ENCODE measurements at places on chromosomes 16 and 17.

DNA sequence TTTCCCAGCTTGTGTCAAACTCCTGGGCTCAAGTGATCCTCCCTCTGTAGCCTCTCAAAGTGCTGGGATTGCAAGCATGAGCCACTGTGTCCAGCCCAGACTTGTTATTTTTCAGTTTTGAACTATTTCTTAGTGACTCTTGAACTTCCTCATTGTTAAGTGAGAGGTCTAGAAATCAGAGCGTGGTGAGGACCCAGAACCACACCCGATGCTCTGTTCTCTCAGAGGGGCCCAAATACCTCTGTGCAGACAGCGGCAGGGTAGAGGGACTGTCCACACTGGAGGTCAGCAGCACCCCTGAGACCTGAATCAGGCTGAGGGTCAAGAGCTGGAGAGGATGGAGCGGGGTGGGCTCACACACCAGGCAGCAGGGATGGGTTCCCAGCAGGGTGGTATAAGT lies 47.7 kb upstream of the MEAK7 start:
- no peak for DNase-seq

- DNase-seq = peak; percentile 56
Observed at GRCh38 chr17:42180922-42181850, at the start of gene KCNH4. Gene KCNH4, minus strand, starts transcription at chr17:42181142. Its CDS starts 197 bp downstream, at chr17:42180945.

GRCh38 chr17:50550661-50551432 lies 3.9 kb downstream of the SPATA20 start:
- DNase-seq = peak; percentile 90

DNA sequence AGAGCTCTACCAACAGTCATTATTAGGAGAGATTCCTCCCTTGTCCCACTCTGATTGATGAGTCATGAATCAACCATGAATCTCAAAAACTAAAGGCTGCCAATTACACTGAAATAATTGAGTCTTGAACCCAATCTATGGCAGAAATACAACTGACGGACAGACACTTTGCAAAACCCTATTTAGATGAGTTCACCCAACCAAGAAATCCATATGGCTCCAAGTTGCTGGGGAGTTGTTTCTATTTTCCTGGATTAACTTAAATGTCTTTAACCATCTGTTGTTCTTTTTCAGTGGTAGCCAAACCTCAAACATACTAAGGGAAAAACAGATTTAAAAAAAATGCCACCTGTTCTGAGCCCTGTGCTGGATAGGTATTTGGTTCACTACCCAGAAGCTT lies 151.0 kb downstream of the SHISA9 start:
- no peak for DNase-seq

GRCh38 chr17:78307887-78308638 lies 51.8 kb downstream of the SOCS3 start:
- DNase-seq = no peak

DNA sequence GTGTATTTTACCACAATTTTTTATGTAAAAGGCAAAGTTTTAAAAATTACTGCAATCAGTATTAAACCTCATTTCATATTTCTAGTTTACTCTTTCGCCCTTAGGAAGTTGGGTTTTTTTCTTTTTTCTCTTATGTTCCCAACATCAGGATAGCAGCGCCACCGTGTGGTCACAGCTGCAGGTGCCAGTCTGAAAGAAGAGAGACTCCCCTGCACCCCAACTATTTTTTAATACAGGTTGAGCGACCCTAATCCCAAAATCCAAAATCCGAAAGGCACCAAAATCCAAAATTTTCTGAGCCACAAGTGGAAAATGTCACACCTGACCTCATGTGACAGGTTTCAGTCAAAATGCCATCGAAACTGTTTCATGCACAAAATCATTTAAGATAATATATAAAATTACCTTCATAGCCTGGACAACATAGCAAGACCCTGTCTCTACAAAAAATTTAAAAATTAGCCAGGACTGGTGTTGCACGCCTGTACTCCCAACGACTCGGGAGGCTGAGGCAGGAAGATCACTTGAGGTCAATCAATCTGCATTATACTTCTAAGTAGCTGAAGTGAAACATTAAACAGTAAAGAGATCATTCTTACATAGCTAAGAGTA lies 21.8 kb upstream of the ASGR2 start:
- peak; percentile 65 for DNase-seq

DNA sequence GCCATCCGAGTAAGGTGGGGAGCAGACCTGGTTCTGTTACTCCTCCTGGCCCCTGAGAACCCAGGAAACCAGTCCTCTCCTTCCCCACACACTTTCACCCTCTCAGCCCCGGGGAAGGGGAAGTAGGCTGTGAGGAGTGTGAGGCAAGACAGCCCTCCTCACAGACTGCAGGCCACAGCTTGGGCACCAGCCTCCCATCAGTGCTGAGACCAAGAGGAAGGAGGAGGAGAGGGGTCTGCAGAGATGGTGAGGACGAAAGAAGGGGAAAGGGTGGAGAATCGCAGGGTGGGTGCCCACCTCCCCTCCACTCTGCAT lies 7.0 kb downstream of the G6PC3 start:
- DNase-seq = no peak

DNA sequence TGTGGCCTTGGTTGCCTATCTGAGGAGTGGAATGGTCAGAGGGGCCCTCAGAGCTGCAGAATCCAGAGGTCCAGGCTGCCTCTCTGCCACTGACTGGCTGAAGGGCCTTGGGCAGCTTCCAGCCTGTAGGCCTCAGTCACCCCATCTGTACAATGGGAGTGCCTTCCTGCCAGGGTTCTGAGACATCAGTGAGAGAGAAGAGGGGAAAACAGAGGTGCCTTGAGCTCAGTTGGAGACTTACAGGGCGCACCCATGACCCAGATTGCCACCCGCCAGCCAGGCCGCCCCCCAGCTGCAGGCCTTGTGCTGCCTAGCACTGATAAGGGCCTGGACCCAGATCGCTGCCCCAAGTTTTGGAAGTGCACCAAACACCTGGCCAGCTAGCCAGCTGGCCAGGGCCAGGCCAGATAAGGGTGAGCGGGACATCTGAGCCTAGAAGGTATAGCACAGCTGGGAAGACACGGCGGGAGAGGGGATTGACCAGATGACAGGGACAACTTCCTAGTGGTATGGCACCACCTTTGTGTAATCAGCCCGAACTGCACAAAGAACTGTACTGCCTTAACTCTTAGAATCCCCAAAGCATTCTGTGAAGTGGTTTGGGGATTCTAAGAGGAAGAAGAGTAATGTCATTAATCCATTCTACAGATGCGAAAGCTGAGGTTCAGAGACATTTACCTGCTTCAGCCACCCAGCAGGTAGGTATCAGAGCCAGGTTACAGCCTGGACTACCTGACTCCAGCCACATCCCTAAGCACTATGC lies 1.4 kb downstream of the SLC4A1 start:
- DNase-seq = peak; percentile 32

DNA sequence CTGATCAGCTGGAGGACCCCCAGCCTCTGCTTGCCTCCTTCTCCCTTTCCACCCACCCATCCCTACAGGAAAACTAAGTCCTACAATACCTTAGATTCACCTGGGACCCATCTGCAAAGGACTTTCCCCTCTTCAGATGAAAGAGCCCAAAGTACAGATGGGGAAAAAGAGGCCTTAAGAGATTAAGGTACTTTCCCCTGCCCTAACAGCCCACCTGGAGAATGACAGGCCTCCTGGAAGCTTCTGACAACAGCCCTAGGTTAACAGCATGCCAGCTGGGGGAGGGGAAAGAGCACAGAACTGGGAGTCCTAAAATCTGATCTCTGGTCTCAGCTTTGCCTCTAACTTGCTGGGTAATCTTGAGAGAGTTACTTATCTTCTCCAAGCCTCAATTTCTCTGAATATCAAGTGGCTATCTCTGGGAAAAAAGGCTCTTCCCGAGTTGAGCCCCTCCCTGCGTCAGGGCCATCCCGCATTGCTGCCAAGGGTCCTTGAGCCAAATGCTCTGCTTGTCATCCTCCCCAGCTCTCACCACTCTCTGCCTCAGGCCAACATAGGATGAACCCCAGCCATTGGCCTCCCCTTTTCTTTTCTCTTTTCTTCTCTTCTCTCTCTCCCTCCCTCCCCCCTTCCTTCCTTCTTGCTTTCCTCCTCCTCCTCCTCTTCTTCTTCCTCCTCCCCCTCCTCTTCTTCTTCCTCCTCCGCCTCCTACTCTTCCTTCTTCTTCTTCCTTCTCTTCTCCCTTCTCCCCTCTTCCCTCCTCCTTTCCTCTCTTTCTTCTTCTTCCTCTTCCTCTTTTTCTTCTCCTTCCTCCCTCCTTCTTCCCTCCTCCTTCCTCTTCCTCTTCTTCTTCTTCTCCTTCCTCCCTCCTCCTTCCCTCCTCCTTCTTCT lies 22.5 kb upstream of the SP6 start:
- no peak for DNase-seq

DNA sequence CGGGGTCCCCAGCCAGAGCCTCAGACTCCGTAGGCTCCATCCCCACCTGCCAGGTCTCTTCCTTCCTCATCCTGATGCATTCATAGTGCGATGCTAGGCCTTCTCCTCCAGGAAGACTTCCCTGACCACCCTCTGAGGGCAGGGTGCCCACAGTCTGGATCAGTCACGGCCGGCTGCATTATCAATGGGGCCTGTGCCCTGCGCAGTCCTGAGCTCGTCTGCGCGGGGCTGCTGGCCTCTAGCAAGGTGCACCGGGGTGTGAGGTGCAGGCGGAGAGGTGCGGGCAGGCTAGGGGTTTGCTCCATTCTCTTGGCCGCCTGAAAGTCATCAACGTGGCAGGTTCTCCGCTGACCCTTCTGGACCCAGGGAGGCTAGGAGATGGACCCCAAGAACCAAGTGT lies 56.9 kb upstream of the ACSF3 start:
- DNase-seq = no peak

DNA sequence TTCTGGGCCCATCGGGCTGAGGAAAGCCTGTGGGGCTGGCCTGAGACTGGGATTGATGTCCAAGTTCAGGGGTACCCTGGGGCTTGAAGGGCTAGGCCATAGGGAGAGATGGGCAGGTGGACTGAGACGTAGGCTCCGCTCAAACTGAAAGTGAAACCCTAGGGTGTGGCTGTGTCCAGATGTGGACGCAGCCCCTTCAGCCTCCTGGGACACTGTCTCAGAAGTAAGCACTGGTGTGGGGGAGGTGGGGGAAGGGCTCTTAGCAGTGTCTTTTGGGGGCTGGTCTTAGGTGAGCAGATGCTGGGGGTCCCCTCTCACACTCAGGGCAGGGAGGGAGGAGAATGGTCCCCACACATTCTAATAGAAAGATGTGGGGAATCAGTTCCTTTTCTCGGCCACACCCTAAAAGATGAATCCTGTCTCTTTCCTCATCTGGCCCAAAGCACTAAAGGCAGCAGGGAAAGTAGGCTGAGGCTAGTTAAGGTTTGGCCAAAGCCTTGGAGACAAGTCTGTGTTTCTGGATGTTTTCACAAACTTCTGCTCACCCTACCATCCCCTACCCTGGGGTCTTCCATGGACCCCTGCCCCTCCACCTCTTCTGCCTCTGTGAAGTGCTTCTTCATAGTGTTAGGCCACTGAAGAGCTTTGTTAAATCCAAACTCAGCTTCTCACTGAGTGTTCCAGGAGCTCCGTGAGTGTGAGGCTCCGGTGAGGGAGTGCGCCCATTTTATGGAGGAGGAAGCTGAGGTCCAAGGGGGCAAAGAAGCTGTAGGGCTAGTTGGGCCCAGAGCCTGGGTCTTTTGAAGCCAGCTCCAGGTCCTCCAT lies 5.6 kb downstream of the FMNL1 start:
- no peak for DNase-seq

DNA sequence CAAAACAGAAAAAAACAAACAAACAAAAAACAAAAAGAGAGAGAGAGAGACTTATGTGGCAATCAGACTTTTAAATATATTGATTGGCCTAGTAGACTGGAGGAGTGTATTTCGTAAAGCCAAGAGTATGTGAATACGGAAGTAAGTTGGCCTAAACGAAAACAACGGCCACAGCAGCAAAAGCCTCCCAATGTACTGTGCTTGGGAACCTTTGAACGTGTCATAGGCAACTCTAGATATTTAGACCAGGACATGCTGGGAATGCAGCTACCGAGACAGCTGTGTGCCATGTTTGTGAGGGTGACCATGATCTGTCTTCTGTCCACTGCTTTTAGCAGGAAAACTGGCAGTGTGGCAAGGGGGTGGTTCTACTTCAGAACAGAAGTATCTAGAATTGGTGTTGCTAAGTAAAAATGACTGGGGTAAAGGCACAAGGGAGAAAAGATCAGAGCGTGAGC lies 7.4 kb downstream of the MAF start:
- peak; percentile 83 for DNase-seq

- no peak for DNase-seq
Observed at GRCh38 chr17:4006165-4006589, 41.9 kb upstream of the ATP2A3 start.

DNA sequence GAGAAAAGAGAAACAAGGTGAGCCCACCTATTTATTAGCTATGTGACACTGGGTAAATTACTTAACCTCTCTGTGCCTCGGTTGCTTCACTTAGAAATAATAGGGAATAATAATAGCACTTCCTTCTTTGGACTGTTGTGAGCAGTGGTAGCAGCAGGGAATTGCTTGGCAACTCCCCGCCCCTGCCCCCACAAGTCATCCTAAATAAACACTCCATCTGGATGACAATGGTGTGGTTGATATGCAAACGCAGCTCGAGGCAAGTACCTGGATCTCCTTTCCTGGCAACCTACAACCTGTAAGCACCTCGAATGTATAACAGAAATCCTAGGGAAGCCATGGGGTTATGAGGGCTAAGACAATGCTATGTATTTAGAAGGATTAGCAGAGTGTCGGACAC lies 9.1 kb downstream of the TEKT3 start:
- DNase-seq = no peak

- DNase-seq = no peak
Observed at GRCh38 chr16:54090602-54091001, 196.0 kb downstream of the IRX3 start.

DNA sequence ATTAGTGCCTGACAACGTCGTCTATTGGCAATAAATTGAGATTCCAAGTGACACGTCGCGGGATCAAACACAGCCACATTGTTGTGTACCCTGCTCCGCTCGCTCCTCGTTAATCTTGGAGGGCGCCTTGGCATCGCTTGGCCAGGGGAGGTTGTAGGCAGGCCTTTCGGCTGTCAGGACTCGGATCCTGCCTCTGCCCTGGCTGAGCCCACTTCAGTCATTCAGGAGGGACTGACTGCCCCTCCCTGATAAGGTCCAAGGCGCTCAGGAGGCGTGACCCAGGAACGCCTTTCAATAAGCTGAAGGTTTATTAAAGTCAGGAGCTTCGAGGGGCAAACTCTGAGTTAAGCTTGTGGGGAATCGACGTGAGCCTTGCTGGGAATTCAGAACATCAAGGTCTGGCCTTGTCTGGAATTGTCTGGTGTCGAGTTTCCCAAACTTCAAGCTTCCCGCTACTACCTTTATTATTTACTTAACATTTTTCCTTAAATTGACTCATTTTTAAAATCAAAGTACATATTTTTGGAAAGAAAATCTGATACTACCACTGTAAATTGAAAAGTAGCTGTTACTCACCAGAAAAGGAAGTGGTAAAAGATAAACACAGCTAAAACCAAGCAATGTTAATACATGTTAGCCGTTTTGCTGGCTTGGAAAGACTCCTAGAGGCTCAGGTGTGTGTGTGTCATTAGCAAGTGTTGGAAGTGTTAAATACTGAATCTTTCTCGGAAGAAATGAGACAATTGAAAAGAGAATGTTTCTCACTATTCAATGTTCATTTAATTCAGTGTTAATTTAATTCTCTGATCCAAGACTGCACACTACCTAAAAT lies 5.3 kb upstream of the IRX3 start:
- DNase-seq = peak; percentile 10
